NCI-H510A (cell line): ENCODE measurements at places on chromosomes 13 and 19.

DNA sequence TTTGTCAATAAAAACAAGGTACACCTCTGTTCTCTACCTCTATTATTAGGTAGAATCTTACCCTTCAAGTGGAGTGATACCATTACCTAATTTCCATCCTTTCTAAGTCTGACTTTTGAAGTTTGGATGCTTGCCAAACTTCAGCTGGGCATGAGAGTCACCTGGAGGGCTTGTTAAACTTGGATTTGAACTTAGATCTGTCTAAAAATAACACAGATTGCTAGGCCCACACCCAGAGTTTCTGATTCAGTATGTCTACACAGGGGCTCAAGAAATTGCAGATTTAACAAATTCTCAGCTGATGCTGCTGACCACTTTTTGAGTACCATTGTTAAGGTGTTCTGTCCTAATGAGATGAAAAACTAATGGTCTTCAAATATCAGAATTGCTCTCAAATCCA is 512.2 kb downstream of the LMO7 start:
- no peak for DNase-seq

DNA sequence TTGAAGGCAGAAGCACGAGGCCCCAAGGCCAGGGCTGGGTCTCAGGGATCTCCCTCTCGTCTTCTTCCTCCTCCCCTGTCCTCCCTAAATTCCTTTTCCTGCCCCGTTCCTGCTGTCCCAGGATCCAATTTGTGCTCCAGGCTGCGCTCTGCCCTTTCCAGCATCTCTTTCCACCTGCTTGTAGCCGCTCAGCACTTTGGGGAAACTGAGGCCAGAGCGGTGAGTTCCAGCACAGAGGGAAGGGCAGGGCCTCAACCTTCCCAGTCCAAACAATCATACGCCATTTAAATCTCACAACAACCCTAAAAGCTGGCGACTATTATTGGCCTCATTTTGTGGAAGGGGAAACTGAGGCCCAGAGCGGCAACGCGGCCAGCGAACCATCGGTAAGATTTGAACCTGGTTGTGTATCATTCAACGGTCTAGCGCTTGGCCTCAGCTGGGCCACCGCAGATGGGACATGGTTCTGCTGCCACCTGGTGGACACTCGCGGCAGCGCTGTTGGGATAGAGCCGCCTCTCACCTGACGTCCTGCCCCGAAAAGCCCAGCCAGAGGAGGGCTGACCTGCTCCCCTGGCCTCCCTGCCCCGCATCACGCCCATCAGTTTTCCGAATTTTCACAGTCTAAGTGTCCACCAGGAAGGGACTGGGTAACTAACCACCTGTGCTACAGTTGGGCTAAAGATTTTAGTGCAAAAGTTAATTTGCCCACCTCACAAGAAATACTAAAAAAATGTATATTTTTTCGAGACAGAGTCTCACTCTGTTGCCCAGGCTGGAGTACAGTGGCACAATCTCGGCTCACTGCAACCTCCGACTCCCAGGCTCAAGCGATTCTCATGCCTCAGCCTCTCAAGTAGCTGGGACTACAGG is 4.2 kb upstream of the RPL18A start:
- DNase-seq: no peak

DNA sequence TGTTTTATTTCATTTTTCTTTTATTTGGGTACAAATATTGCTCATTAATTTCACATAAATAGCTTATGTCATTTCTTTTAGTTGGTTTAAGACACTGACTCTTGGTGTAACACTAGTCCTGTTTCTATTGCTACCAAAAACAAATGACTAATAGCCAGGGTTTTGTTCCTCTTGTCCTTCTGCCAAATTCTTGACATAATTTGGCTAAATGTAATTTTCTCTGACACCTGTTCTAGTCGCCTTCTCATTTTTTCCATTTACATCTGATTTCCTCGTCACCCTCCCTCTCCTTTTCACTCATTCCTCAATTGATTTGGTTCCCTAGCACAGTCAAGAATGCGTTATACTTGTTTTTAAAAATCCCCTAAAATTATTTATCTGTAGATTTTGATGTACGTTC is 1718.7 kb downstream of the EFNB2 start:
- DNase-seq: no peak

DNA sequence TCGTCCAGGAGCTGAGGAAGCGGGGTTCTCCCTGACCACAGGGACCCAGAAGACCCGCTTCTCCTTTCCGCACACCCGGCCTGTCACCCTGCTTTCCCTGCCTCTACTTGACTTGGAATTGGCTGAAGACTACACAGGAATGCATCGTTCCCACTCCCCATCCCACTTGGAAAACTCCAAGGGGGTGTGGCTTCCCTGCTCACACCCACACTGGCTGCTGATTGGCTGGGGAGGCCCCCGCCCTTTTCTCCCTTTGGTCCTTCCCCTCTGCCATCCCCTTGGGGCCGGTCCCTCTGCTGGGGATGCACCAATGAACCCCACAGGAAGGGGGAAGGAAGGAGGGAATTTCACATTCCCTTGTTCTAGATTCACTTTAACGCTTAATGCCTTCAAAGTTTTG is 18.9 kb downstream of the VASP start:
- peak; percentile 48 for DNase-seq

DNA sequence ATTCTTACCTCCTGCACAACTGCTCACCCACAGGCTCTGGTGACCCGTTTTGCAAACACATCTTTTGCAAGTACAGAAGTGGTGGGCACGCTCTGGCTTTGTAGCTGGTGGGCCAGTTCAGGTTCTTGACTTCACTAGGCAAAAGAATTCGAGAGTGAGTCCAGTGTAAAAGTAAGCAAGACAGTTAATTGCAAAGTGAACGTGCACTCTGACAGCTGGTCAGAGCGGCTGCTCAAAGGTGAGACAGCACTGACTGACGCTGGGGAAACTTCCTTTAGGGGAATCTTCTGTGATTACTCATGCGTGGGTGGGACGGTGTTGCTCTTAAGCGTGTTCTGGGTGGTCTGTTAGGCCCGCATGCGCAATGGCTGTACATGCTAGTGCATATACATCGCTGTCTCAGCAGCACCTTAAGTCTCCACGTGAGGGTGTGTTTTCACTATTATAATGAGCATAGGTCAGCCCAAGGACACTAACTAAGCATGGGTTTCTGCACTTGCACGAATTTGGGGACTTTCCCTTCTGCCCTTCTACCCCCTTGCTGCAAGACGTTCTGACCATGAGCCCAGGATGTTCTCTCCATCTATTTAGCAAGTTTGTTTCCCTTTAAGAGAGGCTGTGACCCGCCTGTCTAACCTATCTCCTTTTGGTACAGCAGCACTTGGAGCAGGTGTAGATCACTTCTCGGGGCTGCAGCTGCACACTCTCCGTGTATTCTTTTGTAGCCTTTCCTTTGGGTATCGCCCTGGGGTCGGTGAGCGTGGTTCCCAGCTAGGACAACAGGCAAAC is 30.2 kb upstream of the CD33 start:
- DNase-seq: no peak
